ENCODE measurements at places on chromosomes 2 and 18.

- DNase-seq, result no peak
Measured at GRCh38 chr2:239381709-239382134, 19.1 kb downstream of the HDAC4 start.

GRCh38 chr2:182280118-182280517 is 146.7 kb downstream of the PDE1A start:
- no peak for DNase-seq

GRCh38 chr2:16252251-16252650 is 311.9 kb downstream of the MYCN start:
- DNase-seq, result no peak

DNA sequence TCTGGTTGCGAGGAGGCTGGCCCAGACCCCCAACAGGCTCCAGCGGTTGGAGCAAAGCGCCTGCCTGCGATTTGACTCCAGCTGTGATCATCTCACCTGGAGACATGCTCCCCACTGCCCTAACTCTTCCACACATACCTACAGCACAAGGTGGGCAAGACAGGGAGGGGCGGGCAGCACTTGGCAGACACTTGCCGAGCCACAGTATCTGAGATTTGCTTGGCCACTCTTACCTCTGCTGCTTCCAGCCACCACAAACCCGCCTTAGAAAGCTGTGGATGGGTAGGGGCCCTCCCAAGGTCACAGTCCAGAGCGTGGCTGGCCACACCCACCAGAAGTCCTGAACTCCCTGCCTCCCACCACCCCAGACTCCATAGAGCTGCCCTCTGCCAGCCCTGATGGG is 8.2 kb downstream of the CYP26B1 start:
- peak; percentile 8 for DNase-seq

DNA sequence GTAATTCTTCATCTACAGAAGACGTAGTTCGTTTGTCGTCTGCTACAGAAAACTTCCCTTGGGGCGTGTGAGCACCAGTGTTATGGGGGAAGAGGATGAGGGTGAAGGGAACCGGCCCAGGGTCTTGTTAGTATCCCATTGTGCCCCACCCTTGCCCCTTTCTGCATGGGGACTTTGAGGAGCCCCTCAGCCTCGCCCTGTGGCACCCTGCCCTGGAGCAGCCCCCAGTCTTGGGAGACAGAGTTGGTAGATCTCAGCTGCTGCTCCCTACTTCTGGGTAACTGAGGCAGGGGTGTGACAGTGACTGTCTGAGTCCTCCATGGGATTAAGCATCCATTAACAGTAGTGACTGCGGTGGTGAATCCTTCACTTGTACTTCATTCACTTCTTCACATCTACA is 50.1 kb downstream of the RNF144A start:
- DNase-seq, result no peak

DNA sequence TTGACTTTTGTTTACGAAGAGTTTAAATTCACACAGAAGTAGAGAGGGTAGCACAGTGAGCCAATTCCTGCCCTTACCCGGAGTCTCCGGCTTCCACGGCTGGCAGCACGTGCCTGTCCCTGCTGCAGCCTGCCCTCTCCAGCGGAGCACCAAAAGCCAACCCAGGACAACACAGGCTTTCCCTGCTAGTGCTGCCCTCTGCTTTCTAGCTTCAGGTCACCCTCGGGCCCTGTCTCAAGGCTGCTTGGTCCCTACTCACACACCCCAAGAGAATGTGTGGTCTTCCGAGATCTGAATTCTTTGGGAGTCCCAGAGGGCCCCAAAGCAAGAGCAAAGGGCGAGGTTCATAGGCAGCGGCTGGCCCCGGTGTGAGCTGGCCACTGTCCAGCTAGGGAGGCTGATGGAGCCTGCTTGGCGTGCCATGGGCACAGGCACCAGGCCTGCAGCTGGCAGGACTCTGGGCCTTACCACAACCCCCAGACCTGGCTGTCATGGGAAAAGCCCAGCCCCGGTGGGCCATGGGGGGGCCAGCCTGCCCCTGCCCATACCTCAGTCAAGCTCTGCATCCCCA is 7.0 kb upstream of the HS6ST1 start:
- DNase-seq, result no peak

GRCh38 chr2:172693529-172694455 is 41.9 kb upstream of the RAPGEF4 start:
- no peak for DNase-seq

- DNase-seq, result no peak
Measured at GRCh38 chr2:177429688-177430325, 37.2 kb downstream of the AGPS start.

GRCh38 chr2:64383016-64383591 is 70.9 kb upstream of the LGALSL start:
- no peak for DNase-seq

- DNase-seq, result no peak
Measured at GRCh38 chr18:60870261-60871153, 462.7 kb upstream of the CDH20 start.

GRCh38 chr2:144404586-144405314 is 115.2 kb downstream of the ZEB2 start:
- DNase-seq, result no peak

- no peak for DNase-seq
Measured at GRCh38 chr2:43302182-43302960, 76.0 kb upstream of the ZFP36L2 start.

DNA sequence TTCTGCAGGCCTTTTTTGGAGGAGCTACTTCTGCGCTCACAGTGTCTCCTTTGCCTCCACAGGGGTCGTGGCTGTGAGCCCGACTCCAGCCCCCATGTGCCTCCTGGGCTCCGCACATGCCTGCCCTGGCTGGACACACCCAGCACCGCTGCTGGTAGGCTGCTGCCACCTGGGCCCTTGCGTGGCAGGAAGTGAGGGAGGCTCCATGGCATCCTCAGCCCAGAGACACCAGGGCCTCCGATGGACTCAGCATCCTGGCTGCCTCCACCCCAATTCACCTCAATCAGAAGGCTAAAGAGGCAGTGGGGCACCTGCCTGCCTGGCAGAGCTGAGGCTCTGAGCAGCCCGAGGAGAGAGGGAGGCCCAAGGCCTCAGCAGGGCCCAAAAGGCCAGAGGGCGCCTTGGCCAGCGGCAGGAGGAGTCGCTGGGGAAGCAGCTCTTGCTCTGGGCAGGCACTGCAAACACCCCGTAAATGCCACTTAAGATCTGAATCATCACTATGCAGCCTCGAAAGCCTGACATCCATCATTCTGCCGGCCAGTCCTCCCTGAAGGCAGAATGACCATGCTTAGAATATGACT is 68.3 kb upstream of the OTOS start:
- peak; percentile 4 for DNase-seq

DNA sequence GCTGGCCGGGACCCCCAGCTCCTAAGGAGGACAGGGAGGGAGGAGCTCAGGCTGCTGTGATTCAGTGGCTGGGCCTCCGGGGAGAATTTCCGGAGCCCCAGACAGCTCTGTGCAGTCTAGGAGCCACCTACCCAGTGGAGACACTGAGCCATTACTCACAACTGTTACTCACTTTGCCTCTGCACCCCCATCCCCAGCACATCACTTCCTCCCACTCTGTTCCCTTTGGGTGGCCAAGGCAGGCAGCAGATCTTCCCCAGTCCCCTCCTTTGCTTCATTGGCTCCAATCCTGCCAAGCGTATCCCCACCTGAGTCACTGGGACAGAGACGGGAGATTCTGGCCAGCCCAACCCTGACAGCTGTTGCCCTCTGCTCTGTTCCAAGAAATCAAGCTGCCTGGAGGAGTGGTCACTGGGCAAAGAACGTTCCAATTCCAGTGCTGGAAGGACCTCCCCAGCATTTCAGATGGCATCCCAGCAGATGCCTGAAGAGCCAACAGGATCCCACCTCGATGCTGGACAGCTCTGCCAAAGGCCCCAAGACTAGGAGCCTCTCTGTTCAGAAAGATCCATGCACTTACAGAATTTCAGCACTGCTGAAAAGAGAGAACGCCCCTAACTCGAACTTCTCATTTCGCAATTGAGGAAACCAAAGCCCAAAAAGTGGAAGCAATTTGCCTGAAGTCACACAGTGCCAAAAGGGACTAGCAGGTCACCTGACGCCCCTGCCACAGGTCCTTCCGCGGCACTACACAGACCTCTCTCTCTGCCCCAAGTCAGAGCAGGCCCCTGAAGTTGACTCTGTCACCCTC is 68.3 kb downstream of the TNS1 start:
- peak; percentile 89 for DNase-seq

DNA sequence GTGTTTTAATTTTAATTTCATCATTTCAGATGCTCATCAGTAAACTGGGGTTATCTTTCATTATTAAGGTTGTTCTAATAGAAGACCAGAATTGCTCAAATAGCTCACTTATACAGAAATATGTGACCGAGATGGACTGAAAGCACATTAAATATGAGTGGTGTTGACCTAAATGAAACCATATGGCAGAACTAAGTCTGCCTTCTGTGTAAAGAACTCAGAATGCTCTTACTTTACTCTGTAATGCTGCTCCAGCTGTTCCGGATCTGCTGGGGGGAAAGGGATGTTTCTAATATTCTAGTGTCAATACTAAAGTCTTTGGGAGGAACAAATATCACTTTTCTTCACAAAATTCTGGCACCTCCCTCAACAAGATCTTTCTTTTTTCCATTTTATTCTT is 131.0 kb downstream of the DPP4 start:
- no peak for DNase-seq

GRCh38 chr18:48098007-48098406 is 167.5 kb upstream of the SMAD2 start:
- no peak for DNase-seq

DNA sequence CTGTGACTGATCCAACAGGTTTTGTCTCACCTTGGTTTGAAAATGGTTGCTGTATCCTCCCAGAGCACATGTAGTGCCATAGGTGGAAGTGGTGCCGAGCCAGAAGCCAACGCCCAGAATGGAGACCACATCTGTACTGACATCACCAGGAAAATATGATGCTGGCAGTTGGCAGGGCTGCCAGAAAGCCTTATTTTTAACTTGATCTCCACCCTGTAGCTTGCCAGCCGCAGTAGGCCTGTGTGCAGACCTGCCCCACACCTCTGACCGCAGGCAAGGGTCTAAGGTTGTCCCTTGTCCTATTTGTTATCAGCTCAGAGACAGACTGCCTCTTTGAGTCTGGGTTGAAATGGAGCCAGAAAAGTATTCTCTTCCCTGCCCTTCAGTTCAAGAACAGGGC is 123.5 kb upstream of the EML6 start:
- peak; percentile 45 for DNase-seq

- DNase-seq, result no peak
Measured at GRCh38 chr18:31244771-31245394, 73.1 kb upstream of the DSG1 start.

GRCh38 chr2:240568678-240569522 is 616 bp downstream of the RNPEPL1 start:
- DNase-seq, result peak; percentile 43

DNA sequence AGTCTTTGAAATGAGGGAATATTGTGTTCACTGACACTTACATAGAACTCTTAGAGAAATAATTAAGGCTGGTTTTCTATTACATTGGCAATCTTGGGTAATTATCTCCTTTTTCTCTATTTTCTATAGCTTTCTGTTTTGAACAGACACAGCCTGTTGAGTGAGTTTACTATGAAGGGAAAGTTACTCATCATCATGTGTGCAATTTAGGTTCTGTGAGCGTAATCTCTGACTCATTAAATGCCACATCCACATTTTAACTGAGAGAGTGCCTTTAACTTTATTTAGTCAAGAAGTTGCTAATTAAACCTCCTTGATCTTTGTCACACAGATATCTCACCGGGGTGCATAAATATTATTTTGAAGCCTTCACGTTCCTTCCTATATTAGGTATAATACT is 174.0 kb upstream of the SLC8A1 start:
- DNase-seq, result no peak

GRCh38 chr2:75224636-75225094 is 25.3 kb upstream of the TACR1 start:
- no peak for DNase-seq

GRCh38 chr2:201781557-201782051 is 871 bp upstream of the ALS2 start:
- no peak for DNase-seq

GRCh38 chr2:29878898-29879297 is 42.5 kb downstream of the ALK start:
- DNase-seq, result no peak

DNA sequence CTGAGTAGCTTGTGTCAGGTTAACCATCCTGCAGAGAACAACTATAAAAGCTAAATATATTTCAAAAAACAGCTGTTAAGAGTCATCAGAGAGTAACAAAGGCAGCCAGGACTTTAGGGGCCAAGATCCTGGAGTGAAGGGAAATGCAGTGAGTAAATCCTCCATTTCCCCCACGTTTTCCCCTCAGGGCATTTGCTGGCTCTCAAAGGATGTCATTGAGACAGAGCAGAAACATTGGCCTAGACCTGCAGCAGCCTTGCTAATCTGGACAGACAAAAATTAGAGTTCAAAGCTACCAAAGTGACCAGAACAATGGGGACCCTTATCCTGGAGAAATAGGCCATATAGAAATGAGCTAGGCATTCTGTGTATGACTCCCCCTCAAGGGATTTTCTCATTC is 21.1 kb upstream of the KLHL29 start:
- no peak for DNase-seq

- DNase-seq, result no peak
Measured at GRCh38 chr18:25053466-25053865, 298.5 kb downstream of the ZNF521 start.

DNA sequence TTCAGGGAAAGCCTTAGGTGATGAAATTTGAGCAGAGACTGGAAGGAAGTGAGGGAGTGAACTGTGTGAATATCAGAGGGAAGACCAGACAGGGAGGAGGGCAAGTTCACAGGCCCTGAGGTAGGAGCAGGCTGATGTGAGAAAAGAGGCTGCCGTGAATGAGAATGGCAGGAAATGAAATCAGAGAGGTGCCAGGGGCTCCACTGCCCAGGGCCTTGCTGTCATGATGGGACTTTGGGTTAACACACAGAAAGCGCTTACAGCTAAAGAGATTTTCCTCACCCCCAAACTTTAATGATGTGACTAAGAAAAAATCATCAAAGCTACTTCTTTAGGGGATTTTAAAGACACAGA is 53.8 kb downstream of the MARCHF4 start:
- DNase-seq, result no peak

DNA sequence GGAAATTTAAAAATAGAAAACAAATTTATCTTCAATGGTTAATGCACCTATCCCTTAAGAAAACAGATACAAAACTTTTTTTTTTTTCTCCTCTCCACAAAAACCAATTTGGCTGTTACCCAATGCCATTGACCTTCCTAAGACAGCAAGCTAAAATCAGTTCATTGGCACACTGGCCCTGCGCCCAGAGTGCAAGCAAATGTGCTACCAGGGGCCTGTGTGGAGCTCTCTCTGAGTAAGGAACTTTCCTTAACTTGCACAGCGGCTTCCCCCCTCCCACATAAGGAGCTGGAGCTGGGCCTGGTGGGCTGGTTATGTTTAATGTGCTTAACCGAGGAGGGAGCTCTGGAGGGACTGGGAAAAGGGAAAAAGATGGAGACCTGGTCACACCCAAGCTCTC is 17.6 kb upstream of the POU3F3 start:
- no peak for DNase-seq

Data from uterus (tissue), 4 donors.